Breast epithelium (tissue), 4 donors: ENCODE measurements at places on chromosomes 1 and 21.

DNA sequence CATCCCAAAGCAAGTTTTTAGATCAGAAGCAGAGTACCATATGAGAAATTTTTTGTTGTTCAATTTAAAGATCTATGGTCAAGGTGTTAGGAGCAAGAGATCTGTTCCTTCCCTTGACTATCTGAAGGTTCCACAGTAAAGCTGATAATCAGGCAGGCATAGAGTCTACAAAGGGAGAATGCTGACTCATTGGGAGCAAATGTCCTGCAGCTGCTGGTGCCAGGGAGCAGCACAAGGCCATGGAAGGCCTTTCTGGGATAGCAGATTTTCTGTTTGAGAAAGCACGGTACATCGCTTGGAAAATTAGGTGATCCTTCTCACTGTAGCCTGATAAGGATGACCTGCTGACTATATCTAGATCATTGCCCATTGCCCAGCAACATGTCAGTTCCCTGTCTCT lies 210.1 kb upstream of the C1orf87 start:
- DNase-seq, result no peak
- H3K4me1 ChIP-seq, result no peaks in the 10 kb centered on the region
- H3K27me3 ChIP-seq, result no peaks in the 10 kb centered on the region
- no peak overlapping the region for H3K4me3 ChIP-seq
- no peaks in the 10 kb centered on the region for H3K36me3 ChIP-seq
- no peak overlapping the region for H3K27ac ChIP-seq

DNA sequence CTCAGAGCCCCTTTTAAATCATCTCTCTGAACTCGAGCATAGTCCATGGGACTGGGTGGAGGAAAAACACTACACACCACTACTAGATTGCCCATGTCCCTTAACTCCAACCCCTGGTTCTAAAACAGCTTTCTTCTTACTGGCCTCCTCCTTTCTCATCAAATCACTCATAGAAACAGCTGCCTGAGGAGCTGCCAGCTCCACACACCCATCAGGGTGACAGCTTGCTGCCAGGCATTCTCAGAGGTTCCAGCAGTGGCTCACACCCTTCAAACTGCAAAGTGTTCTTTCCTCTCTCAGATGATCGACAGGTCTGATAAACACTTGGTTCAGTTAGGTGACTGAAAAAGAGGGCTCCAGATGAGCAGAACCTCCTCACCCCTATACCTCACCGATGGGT lies 543.0 kb upstream of the PLXNA2 start:
- H3K4me3 ChIP-seq, result no peak overlapping the region
- no peak for DNase-seq
- H3K36me3 ChIP-seq, result no peaks in the 10 kb centered on the region
- H3K27me3 ChIP-seq, result no peaks in the 10 kb centered on the region
- H3K27ac ChIP-seq, result no peak overlapping the region
- no peaks in the 10 kb centered on the region for H3K4me1 ChIP-seq

DNA sequence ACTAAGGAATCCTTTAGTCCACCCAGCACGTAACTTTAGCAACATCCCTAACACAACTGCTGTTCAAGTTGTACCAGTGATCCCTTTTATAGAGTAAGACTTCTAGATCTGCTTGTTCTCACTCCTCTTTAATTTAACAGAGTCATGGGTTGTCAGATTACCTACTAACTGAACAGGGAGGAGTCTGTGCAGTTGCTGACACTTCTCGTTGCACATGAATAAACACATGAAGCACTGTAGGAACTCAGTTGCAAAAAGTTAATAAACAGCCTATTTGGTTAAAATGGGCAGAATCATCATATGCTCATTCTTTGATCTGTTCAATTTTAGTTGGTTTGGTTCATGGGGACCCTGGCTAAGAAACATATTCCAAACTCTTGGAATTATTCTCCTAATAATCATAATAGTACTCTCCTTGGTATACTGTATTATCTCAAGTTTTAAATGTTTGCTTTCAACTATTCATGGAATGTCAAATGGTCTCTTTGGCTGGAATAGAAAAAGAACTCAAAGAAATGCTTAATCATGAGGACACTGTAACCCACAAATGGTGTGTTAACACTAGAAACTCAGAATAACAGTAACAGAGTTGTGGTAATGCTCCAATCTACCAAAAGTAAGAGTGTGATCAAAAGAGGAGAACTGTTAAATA lies 15.6 kb downstream of the PLPPR5 start:
- no peaks in the 10 kb centered on the region for H3K27me3 ChIP-seq
- no peak for DNase-seq
- no peaks in the 10 kb centered on the region for H3K4me1 ChIP-seq
- H3K4me3 ChIP-seq, result no peak overlapping the region
- no peaks in the 10 kb centered on the region for H3K36me3 ChIP-seq

GRCh38 chr1:208923946-208924720 lies 659.4 kb upstream of the CAMK1G start:
- H3K27me3 ChIP-seq, result no peaks in the 10 kb centered on the region
- H3K27ac ChIP-seq, result no peak overlapping the region
- no peaks in the 10 kb centered on the region for H3K36me3 ChIP-seq
- no peak for DNase-seq

- DNase-seq, result no peak
- no peaks in the 10 kb centered on the region for H3K36me3 ChIP-seq
- H3K4me1 ChIP-seq, result peaks cover 12% of the 10 kb centered on the region
- peak overlapping the region; percentile 91 for H3K27ac ChIP-seq
- H3K4me3 ChIP-seq, result no peak overlapping the region
- no peaks in the 10 kb centered on the region for H3K27me3 ChIP-seq
These were observed 42.6 kb downstream of the C1orf198 start for GRCh38 chr1:230825761-230826160.

DNA sequence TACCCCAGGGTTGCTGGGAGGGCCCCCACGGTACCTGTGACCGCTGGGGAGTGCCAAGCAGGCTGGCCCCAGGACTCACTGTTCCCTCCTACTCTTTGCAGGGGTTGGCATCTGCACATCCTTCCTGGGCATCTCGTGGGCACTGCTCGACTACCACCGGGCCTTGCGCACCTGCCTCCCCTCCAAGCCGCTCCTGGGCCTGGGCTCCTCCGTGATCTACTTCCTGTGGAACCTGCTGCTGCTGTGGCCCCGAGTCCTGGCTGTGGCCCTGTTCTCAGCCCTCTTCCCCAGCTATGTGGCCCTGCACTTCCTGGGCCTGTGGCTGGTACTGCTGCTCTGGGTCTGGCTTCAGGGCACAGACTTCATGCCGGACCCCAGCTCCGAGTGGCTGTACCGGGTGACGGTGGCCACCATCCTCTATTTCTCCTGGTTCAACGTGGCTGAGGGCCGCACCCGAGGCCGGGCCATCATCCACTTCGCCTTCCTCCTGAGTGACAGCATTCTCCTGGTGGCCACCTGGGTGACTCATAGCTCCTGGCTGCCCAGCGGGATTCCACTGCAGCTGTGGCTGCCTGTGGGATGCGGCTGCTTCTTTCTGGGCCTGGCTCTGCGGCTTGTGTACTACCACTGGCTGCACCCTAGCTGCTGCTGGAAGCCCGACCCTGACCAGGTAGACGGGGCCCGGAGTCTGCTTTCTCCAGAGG lies 6.8 kb downstream of the XKR8 start:
- peaks cover 3% of the 10 kb centered on the region for H3K4me1 ChIP-seq
- no peaks in the 10 kb centered on the region for H3K36me3 ChIP-seq
- peak overlapping the region; percentile 19 for H3K27ac ChIP-seq
- DNase-seq, result no peak
- H3K27me3 ChIP-seq, result no peaks in the 10 kb centered on the region

- no peaks in the 10 kb centered on the region for H3K36me3 ChIP-seq
- DNase-seq, result no peak
- H3K27me3 ChIP-seq, result no peaks in the 10 kb centered on the region
- no peaks in the 10 kb centered on the region for H3K4me1 ChIP-seq
- no peak overlapping the region for H3K4me3 ChIP-seq
These were observed 28.9 kb upstream of the CLSTN1 start for GRCh38 chr1:9852410-9853248.

DNA sequence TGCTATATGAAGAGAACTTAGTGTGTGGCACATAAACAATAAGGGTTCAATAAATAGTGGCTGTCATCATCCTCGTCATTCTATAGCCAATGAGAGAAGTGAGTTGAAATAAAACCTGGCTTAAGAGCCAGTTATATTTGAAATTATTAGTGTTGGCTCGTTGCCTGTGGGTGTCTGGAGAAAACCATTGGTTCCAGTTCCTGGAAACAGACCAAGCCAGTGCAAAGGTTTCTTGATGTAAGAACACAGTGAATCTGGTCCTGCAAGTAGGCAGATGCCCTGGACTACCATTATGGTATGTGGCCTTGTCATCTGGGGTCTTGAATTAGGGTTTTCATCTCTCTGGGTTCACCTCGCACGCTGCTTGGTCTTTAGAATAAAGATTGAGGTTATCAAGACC lies 43.3 kb downstream of the URB2 start:
- no peak overlapping the region for H3K27ac ChIP-seq
- no peaks in the 10 kb centered on the region for H3K27me3 ChIP-seq
- no peaks in the 10 kb centered on the region for H3K36me3 ChIP-seq
- no peak for DNase-seq

DNA sequence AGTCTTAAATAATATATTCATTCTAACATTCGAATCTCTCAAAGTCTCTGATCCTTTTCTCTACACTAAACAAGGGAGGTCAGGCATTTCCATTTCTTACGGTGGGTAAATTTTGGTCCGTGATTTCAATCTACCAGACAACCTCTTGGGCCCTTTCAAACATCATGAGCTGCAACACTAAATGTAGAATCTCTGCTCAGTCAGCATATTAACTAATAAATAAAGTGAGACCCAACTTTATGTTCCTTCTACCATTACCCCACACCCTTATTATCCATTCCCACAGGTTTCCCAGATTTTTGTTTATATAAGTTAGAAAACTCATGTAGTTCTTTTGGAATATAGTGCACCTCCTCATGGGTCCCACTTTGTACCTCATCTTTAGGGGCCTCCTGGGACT lies 24.9 kb downstream of the SLAMF7 start:
- H3K27me3 ChIP-seq, result no peaks in the 10 kb centered on the region
- DNase-seq, result no peak
- H3K4me3 ChIP-seq, result no peak overlapping the region
- no peaks in the 10 kb centered on the region for H3K36me3 ChIP-seq

GRCh38 chr1:228398741-228399461 lies 7.7 kb downstream of the TRIM11 start:
- DNase-seq, result no peak
- H3K4me1 ChIP-seq, result no peaks in the 10 kb centered on the region
- H3K36me3 ChIP-seq, result no peaks in the 10 kb centered on the region
- no peak overlapping the region for H3K4me3 ChIP-seq
- H3K27ac ChIP-seq, result no peak overlapping the region

DNA sequence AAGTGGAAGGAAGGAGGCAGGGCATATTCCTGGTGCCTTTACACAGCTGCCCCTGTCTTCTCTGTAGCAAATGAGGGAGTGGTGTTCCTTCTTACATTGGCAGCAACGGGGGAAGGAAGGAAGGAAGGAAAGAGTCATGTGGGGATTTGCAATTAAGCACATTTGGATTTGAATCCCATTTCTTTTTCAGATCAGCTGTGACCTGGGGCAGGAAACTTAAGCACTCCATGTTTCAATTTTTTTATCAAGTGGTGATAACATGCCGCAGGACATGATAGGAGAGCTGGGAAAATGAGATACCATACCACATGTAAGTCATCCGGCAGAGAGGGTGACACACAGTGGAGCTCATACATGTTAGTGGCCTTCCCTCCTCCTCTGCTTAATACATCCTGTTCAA lies 186.8 kb downstream of the APP start:
- no peaks in the 10 kb centered on the region for H3K36me3 ChIP-seq
- H3K4me3 ChIP-seq, result no peak overlapping the region
- no peaks in the 10 kb centered on the region for H3K27me3 ChIP-seq

DNA sequence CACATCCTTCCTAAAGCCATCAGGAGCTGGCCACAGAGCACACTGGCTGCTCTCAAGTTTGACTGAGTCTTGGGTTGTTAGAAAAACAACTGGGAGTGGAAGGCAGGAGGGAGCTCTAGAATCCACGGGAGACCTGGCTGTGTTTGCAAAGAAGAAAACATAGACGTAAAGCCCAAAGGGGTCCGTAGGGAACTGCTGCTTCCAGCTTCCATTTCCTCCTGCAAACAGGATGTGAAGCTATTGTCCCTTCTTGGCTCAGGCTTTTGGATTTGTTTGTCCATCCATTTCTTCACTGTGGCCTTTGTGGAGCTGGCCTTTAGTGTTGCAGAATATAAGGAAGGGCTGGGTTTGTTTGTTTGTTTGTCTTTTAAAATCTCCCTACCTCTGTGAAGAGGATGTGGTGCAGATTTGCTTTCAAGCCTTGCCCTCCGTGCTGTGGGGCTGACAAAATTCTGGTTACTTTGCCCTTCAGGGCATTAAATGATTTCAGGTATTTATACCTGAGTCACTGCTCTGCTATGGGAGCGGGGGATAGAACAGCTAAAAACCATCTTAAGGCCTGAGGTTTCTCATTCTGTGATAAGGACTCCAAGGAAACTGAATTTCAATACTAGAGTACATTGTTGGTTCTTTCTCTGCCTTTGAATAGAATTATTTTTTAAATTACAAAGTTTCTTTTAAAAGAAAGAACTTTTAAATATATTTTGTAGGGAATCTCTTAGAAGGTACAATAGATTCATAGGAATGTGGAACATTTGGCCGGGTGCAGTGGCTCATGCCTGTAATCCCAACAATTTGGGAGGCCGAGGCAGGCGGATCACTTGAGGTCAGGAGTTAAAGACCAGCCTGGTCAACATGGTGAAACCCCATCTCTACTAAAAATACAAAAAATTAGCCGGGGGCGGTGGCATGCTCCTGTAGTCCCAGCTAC lies 74.3 kb downstream of the MPZL1 start:
- H3K27me3 ChIP-seq, result no peaks in the 10 kb centered on the region
- H3K27ac ChIP-seq, result peak overlapping the region; percentile 82
- peaks cover 9% of the 10 kb centered on the region for H3K4me1 ChIP-seq
- no peak for DNase-seq
- H3K36me3 ChIP-seq, result no peaks in the 10 kb centered on the region
- H3K4me3 ChIP-seq, result no peak overlapping the region

DNA sequence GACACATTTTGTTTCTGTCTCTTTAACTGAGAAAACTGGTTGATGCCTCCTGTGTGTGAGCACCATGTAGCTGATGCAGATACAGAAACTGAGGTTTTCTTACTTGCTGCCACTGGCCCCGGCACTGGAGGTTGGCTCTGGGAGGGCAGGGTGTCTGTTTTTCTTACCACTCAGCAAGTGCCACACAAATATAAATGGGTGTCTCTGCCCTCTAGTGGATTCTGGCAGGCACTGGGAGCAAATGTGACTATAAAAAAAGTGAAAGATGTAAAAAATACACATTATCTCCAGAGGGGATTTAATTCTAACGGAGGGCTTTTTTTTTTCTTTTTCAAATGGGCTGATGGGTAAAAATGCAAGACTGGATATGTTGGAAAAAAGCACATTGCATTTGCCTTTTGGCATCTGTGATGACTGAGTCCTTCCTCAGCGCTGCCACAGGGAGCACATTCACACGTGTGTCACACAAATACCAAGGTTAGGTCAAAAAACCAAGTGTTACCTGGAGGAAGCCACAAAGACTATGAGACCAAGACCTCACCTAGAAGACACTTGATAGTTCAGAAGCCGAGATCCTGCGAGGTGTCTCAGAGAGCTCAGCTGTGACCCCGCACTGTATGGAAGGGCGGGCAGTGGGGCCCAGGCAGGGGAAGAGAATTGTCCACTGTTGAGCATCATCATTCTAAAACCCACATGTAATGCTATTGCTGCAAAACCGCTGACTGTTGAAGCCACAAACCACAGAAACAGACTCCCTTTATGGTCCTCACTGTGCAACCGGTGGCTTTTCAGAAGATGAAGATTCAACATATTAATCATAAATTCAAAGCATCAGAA lies 18.9 kb downstream of the PGBD2 start:
- H3K27ac ChIP-seq, result no peak overlapping the region
- no peak for DNase-seq
- H3K36me3 ChIP-seq, result no peaks in the 10 kb centered on the region
- H3K4me1 ChIP-seq, result no peaks in the 10 kb centered on the region
- H3K27me3 ChIP-seq, result no peaks in the 10 kb centered on the region

GRCh38 chr1:57188168-57188567 lies 222.4 kb upstream of the C8B start:
- H3K4me3 ChIP-seq, result no peak overlapping the region
- H3K4me1 ChIP-seq, result no peaks in the 10 kb centered on the region
- no peak overlapping the region for H3K27ac ChIP-seq
- H3K36me3 ChIP-seq, result no peaks in the 10 kb centered on the region
